ENCODE measurements at places on chromosomes 1 and 21.

- no peak for DNase-seq
These were observed 365.6 kb downstream of the RPS6KC1 start for GRCh38 chr1:213416461-213417224.

- no peak for DNase-seq
These were observed 157.4 kb downstream of the TNFSF18 start for GRCh38 chr1:172893146-172893841.

DNA sequence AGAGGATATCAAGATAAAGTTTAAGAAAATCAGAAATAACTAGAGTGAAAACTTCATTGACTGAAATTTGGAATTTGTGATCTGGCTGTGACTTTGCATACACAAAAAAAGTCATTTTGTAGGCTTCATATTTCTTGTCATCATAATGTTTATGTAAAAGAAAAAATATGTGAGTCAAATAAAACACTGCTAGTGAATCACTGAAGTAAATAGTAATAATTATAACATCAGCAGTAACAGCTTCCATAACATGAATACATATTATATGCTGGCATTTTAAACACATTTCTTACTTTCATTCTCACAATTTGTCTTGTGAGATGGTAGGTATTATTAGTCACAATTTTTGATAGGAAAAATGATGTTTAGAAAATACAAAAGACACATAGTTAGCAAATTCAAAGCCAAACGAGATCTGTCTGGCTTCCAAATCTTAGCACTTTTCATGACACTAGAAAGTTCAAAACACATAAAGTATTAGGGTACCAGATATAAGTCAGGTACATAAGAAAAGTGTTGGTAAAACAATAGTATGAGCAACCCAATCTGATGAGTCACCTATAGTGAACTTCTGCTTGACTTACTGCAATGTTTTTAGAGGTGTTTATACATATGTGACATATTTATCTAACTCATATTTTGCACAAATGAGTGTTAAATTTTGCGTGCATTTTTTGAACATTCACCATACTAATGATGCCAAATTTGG is 241.0 kb upstream of the SNX7 start:
- DNase-seq = no peak

- no peak for DNase-seq
These were observed 802 bp downstream of the CYP4X1 start for GRCh38 chr1:47024141-47024801.

GRCh38 chr1:54845772-54846171 is 41.2 kb downstream of the DHCR24 start:
- no peak for DNase-seq

GRCh38 chr1:234953655-234954405 is 174.8 kb downstream of the TOMM20 start:
- no peak for DNase-seq

- DNase-seq = no peak
These were observed 1.4 kb downstream of the ATF3 start for GRCh38 chr1:212609701-212610574.

- no peak for DNase-seq
These were observed 21.9 kb downstream of the MT1HL1 start for GRCh38 chr1:236982380-236982779.

GRCh38 chr1:25765923-25766589 is 33.9 kb upstream of the SELENON start:
- no peak for DNase-seq

- DNase-seq = no peak
These were observed 2.5 kb downstream of the VWA1 start for GRCh38 chr1:1437904-1438376.

GRCh38 chr1:53616511-53616910 is 122.5 kb downstream of the GLIS1 start:
- no peak for DNase-seq

DNA sequence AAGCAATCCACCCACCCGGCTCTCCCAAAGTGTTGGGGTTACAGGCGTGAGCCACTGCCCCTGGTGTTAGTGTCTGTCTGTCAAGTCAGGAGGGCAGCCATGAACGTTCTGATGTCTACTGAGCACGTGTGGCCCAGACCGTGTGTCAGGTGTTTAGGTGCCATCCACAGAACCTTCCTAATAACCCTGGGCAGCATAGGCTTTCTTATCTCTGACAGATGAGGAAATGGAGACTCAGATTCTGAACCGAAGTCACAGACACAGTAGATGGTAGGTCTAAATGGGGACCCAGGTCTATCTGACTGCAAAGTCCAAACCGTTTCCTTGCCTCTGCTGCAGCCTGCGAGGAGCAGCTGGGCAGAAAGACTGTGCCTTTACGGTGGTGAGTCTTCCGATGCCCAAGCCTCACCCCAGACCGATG is 622 bp upstream of the IL6R start:
- DNase-seq = no peak

DNA sequence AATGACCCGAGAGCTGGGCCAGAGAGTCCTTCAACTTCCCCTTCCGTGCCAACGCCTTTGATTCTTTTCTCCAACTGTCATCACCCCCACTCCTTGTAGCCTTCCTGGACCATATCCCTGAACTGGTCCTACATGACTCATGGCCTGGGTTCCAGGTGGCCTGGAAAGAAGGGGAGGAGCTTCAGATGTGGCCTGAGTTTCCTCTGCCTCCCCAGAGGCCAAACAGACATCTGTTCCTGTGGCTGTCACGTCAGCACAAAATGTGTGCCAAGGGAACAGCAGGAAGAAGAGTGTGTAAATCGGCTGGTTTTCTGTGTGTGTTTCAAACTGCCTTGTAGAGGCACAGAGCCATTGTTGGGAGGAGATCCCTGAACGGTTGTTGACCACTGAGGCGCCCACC is 24.9 kb upstream of the KIRREL1 start:
- no peak for DNase-seq

DNA sequence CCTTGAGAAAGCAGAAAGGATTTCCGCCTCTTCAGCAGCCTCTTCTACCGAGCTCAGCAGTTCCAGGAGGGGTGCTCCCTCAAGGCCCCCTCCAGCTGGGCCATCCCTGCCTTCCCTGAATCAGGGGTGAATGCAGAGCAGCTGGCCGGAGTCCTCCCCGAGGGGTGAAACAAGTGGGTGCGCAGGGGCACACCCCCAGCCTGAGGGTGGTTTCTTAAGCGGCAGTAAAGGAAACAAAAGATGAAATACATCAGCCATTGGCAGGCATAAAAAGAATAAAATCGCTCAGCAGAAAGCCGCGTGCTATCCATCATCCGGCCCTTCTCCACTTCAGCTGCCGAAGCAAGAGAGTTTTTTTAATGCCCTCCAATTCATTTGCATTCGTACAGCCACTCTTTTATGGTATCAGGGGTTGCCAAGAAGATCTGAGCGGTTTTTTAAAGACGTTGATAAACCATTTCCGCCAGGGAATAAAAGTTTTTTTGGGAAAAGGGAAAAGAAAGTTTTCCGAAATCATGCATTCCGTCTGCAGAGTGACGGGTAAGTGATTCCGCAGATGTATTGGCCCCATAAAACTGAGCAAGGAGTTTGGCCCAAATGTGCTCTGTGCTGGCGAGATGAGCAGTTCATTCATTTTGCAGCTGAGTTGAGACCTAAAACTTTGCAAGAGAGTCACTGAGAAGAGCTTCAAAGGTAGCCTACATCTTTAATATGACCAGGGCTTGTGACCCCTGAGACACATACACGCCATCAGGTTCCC is 73.7 kb upstream of the ZC3H12A start:
- no peak for DNase-seq

DNA sequence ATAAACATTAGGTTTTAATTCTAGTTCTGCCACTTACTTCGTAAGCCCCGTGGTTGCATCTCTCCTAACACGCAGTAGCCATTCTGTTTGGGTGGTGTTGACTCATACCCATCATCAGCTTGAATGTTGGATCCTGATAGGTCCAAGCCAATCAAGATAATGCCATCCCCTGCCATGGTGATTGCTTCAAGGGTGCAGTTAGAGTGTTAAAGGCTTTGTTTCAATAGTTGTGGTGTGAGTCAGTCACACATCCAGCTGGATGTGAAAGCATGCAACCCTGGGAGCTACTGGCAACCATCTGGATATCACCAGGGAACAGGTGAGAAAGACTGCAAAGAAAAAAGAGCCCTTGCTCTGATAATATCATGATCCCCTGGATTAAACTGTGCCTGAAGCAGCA is 69.1 kb downstream of the OMA1 start:
- no peak for DNase-seq

- no peak for DNase-seq
These were observed 40.4 kb upstream of the GADD45A start for GRCh38 chr1:67644566-67644965.

- no peak for DNase-seq
These were observed 41.5 kb downstream of the KIAA1614 start for GRCh38 chr1:180954005-180954800.

- no peak for DNase-seq
These were observed 228.8 kb downstream of the OMA1 start for GRCh38 chr1:58317694-58318093.

DNA sequence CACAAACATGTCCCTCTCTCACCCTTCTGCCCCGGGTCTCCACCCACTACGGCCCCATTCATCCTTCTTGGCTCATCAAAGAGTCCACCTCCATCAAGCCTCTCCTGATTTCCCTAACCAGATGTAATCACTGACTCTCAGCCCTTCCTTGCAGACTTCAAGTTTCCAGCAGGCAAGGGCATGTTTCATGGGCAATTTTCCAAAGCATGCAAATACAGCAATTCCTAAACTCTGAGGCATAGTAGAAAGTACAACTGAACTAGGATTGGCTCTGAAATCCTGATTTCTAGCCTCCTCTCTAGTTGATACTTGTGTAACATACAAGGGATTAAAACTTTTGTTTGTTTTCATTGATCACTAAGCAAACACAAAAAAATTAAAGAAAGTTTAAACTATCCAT is 109.1 kb upstream of the GADD45A start:
- DNase-seq = no peak

DNA sequence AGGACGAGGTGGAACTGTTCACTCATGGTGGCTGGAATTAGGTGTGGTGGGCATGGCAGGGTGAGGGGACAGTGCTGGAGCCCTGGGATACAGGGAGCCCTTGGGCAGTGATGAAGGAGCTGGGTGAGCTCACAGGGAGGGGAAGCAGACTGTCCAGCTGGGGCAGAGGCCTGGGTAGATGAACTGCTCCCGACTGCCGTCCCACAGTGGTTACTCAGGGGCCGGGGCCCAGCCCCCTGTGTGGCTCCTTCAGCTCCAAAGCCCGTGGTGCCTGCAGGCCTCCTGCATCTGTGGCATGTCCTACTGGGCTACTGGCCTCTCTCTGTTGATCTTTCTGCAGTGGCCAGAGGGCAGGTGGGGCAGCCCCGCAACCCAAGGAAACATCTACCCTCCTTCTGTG is 661.1 kb downstream of the NPHP4 start:
- no peak for DNase-seq

- DNase-seq = peak; percentile 37
These were observed 361.0 kb downstream of the ADGRL2 start for GRCh38 chr1:82161700-82162141.

DNA sequence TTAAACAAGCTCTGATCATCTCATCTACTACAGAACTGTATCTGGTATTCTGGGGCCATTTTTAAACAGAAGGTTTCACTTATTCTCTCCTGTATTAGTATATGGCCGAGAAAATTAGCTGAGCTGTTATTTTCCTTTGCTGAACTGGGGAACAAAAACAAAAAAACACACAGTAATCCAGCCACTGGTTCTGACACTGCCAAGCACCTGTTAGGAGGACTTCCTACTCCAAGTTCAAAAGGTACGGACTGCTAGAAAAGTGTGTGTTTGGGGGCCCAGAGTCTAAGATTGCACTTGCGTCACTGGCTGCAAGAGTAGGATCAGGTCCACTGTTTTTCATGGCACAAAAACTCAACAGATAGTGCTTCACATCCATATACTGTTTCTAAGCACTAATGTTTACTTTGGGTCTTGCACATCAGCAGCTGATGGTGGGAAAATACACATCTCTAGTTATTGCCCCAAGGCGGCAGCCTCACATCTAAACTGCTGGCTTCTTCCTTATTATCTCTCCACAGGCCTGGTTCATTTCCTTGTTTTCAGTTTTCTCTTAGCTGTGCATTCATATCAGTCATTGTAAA is 226.1 kb downstream of the FGGY start:
- DNase-seq = no peak

DNA sequence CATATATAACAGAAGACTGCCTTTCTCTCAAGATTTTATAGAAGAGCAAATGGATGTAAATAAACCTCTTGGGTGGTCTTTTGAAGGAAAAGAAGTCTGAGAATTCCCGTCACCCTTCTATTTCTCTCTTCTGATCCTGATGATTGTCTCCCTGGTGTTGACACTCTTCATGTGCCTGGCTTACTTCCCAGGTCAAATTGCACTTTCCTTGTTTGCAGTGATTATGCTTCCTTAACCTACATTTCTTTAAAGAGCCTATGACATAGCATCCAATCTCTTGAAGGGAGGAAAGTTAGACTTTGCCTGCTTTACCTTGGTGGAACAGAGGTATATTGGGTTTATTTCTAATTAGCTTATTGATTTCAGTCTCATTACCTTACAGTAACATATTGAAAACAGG is 80.1 kb downstream of the LRRC53 start:
- no peak for DNase-seq

GRCh38 chr1:240344918-240345317 is 253.2 kb downstream of the FMN2 start:
- no peak for DNase-seq

GRCh38 chr1:29218223-29218622 is 12.5 kb downstream of the MECR start:
- no peak for DNase-seq

- DNase-seq = peak; percentile 73
These were observed at the start of gene JTB for GRCh38 chr1:153977250-153978240. TSS of gene JTB (minus strand) at chr1:153977674. CDS start at chr1:153977252, 422 bp downstream.

- no peak for DNase-seq
These were observed 173.2 kb downstream of the SIPA1L2 start for GRCh38 chr1:232456714-232457113.

DNA sequence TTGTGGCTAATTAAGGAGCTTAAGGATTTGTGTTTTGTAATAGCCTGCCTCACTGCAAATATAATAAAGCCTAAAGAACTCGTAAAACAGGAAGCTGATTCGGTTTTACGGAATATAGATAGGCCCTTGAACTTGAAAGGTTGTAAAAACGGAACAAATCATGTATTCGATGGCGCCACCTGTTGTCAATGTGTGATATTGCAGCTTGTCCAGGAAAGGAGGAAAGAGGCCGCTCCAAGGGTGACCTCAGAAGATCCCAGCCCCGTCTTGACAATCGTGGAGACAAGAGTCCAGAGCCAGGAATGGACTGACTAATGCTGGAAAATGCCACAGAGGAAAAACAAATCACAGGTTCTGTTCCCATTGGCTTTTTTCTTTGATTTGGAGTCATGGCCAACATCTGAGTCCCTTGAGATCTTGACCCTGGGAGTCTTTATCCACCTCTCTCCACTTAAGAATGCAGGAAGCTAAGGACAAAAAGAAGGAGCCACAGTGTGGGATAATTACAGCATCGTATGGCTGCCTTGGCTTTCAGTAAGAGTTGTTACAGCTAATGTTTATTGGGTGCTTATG is 7.0 kb upstream of the IGSF21 start:
- peak; percentile 58 for DNase-seq

Data from renal cortex interstitium (tissue), 15 donors.